ENCODE measurements at places on chromosomes 6 and 20.

DNA sequence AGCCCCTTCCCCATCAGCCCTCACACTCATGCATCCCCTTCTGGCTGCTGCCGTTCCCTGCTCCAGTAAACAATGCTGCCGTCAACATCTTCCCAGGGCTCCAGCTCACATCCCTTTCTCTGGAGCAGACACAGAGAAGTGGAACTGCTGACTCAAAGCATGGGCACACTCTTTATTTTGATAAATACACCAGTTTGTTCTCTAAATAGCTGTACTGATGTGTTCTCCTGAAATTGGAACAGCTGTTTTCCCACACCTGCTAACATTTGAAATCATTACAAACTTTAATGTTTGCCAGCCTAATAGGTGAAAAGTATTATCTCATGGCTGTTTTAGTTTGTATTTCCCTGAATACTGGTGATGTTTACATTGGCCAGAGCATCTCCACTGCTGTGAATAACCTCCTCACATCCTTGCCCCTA is 102.1 kb upstream of the NXT1 start:
- no peak for DNase-seq

DNA sequence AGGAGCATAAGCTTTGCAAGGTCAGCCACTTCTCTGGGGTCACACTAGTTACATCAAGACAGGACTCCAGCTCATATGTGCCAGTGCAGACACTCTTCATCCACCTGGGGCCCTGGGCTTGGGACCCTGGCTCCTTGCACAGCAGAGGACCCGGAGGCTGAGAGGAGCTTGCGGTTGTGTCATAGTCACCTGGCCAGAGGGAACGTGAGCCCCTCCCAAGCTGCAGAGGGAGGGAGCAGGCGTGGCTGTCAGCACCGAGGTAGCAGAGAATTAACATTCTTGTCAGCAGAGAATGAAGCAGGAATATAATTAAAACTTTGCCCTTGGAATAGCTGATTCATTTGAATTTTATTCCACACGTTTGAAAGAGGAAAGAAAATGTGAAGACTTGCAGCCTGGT is 36.8 kb downstream of the BCAS4 start:
- DNase-seq: no peak

GRCh38 chr20:45564760-45565276 is 14.3 kb downstream of the WFDC8 start:
- no peak for DNase-seq

DNA sequence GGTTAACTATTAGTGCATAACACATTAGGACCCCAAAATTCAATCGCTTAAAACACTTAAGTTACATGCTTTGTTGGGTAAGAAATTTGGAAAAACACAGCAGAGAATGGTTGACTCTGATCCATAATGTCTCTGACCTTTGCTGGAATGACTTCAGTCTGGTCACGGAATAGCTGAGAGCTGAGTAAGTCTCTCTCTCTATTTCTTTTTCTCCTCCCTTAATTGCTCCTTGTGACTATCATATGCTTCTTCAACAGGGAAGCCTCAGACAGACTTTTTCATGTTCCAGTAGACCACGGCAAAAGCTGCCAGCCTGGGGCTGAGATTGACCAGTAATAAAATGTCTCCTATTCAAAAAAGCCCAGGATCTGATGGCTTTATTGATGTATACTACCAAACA is 4.8 kb downstream of the OR12D1 start:
- no peak for DNase-seq

- no peak for DNase-seq
These were observed 393.9 kb downstream of the KIF16B start for GRCh38 chr20:16179371-16179770.

GRCh38 chr6:123207967-123208510 is 212.0 kb downstream of the CLVS2 start:
- DNase-seq: no peak

GRCh38 chr6:56683882-56684281 is 41.2 kb upstream of the DST start:
- DNase-seq: no peak

DNA sequence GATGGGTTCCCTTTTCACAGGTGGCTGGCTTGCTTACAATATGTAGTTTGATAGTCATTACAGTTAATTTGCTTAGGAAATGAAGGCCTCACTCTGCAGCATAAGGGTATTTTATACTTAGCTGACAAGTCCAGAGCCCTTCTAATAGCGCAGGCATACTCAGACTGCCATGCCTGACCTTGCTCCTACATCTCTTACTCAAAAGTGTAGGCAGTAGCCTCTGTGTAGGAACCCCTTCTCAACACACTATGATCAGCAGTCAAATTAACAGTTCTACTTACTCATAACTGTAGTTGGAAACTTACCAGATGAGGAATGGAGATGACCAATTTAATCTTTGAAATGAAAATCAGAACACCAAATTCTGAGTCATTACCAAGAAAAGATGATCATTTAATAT is 373.5 kb downstream of the TBC1D32 start:
- no peak for DNase-seq

GRCh38 chr6:1724124-1724523 is 114.4 kb downstream of the FOXC1 start:
- DNase-seq: no peak

DNA sequence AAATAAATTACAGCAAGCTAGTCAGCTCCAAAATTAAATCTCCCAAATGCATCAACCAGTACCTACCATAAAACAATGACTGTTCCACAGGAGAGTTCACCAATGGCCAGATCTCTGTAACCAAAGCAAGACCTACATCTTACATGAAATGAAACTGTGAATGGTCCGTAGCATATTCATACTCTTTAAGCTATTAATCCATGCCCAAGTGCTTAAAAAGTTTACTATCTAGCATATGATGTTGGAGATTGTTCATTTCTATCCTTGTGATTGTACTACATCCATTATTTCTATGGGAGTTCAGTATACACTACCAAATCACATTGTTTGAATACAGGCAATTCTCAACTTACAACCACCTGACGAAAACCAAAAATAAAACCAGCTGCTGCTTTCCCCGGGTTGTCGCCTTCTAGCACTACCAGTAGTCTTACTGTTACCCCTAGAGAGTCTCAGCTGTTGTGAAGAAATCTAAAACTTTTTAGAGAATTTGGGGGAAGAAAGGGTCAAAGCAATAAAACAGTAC is 38.0 kb downstream of the HIVEP2 start:
- no peak for DNase-seq

GRCh38 chr20:46549188-46549972 is 1.1 kb downstream of the OCSTAMP start:
- no peak for DNase-seq

GRCh38 chr20:20060234-20060998 is 8.1 kb downstream of the CFAP61 start:
- DNase-seq: no peak

GRCh38 chr20:46690219-46691106 is 1.2 kb upstream of the TP53RK start:
- DNase-seq: no peak

- DNase-seq: no peak
These were observed 97.9 kb upstream of the SNX9 start for GRCh38 chr6:157724960-157725741.

- no peak for DNase-seq
These were observed 355.4 kb downstream of the CDC5L start for GRCh38 chr6:44742828-44743372.

DNA sequence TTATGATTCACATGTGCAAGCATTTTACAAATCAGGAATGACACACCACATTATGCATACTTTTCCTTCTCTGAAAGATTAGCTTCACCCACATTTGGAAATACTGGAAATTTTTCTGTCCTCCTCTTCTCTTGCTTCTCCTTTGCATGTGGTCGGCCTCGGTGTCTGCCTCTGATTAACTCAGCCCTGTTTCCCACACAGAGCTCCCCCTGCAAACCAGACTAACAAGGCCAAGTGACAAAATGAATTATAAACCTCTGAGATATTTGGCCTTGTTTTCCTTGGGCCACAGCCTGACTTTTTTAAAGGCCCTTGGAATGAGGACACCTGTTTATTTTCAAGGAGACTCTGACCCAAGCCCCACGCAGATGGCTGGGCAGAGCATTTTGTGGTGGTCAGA is 9.0 kb upstream of the CCN6 start:
- DNase-seq: no peak

GRCh38 chr6:17115251-17116116 is 13.6 kb downstream of the STMND1 start:
- no peak for DNase-seq

GRCh38 chr20:49122920-49123319 is 65.2 kb downstream of the STAU1 start:
- DNase-seq: no peak

- DNase-seq: no peak
These were observed 21.2 kb upstream of the MAPK13 start for GRCh38 chr6:36109092-36109491.

- peak; percentile 33 for DNase-seq
These were observed 224.2 kb downstream of the NFATC2 start for GRCh38 chr20:51318058-51318949.

GRCh38 chr6:86793649-86794048 is 143.7 kb upstream of the HTR1E start:
- DNase-seq: no peak

DNA sequence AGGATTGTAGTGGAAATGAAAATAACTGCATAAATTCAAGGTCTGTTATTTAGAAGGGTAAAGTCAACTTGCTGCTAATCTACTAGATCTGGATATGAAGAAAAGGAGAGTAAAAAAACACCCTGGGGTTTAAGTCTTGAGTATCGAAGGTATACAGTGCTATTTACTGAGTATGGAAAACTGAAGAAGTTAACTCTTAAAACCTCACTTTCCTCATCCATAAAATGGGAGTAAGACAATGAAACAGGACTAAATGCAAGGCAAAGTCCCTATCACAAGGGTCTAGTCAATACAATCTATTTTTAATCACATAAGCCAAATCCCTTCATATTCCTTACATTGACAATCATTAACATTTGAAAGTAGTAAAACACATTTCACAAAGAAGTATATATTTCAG is 2.2 kb downstream of the FBXO5 start:
- DNase-seq: no peak

DNA sequence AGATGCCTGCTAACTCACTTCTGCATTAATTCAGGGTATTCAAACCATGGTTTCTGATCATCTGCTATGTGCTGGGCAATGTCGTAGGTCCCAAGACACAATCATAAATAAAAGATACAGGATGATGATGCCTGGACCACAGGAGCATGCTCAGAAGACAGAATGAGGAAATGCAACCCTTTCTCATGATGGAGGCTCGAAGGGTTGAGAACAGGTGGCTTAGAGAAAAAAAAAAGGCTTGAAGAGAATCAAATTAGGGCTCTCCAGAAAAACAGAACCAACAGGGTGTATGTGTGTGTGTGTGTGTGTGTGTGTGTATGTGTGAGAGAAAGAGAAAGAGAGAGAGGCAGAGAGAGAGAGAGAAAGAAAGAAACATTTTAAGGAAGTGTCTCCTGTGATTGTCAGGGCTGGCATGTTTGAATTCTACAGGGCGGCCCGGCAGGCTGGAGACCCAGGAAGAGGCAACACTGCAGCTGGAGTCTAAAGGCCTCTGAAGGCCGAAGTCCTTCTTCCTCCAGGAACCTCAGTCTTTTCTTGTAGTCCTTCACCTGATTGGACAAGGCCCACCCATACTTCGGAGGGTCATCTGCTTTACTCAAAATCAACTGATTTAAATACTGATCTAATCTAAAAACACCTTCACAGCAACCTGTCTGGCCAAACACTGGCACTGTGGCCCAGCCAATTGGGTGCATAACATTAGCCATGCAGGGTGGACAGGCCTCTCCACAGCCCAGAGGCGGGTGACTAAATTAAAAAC is 143.8 kb downstream of the ERMARD start:
- DNase-seq: no peak

DNA sequence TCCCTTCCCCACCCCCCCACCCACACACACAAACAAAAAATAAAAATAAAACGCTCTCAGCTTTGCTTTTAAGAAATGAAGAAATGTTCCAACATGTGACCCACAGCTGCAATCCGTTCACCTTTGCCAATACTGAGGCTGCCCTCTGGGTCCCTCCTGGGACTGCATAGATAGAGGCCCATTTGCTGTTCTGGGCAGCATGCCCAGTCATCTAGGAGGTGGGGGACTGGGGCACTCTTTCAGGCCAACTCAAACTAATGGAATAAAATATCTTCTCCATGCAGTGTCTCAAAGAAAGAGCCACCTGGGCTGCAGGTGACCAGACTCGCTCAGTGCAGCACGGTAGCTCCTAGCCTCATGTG is 79.9 kb downstream of the SLC22A3 start:
- no peak for DNase-seq

DNA sequence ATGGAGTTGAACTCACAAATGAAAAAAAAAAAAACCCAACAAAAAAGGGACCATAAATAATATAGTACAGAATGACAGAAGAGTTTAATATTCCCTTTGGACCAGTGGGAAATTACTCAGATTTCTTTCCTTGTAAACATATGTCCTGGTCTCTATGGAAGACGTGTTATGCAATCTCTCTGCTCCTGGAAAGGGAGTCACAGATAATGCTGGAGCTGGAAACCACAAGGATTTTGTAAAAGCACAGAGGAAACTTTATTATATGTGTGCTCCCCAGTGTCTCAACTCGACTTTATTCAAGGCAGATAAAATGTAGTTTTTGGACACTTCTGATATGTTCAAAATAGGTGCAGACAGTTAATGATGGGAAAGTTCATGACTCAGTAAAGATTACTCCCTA is 88.1 kb upstream of the ZFP64 start:
- DNase-seq: no peak

GRCh38 chr6:158467923-158468322 is 92.0 kb upstream of the TMEM181 start:
- DNase-seq: no peak

Measured in GM12892 (cell line).